ENCODE measurements at places on chromosomes 3 and 15.

GRCh38 chr3:89974903-89975519, 867.6 kb downstream of the EPHA3 start:
- no peak for DNase-seq

DNA sequence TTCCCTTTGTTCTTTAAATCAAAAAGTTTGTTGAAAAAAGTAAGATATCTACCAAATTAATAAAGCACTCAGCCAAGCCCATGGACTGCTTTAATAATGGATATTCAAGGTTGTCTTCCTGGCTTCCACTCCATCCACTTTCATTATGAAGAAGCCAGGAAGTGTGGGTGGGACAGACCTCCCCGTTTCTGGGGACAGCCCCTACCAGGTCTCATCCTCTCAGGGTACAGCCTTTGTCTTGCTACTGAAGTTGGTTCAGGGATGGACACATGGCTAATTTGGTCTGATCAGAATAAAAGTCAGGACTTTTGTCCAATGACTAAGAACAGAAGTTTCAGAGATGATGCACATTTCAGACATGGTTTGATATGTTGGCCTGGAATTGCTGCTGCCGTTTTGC, 32.6 kb downstream of the CCNB2 start:
- DNase-seq = peak; percentile 51

DNA sequence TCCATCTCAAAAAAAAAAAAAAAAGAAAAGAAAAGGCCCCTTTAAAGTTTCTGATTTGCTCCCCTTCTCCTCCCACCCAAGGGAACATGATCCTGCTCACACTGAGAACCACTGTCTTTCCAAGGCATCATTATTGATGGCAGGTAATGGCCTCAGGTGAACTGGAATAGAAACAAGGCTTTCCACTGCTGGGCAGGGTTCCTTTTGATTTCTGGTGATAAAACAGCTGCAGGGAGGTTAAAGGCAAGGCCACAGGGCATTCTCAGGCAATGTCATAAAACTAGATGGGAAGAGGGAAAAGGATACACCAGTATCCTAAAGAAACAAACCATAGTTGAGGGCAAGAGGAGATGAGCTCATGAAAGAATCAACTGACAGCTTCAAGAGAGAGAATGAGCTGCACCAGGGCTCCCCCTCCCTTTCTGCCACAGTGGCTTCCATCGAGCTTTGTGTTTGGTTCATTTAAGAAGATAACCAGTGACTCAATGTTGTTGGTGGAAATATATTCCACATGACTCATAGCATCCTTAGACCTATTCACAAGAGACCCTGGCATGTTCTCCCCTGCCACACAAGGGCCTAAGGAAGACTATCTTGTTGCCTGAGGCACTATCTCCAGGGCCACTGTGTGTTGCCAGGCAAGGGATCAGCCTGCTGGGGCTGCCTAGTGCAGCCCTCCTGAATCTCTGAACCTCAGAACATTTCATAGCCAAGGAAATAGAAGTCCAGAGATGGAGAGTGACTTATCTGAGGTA, 86.4 kb downstream of the WDR76 start:
- DNase-seq = no peak

DNA sequence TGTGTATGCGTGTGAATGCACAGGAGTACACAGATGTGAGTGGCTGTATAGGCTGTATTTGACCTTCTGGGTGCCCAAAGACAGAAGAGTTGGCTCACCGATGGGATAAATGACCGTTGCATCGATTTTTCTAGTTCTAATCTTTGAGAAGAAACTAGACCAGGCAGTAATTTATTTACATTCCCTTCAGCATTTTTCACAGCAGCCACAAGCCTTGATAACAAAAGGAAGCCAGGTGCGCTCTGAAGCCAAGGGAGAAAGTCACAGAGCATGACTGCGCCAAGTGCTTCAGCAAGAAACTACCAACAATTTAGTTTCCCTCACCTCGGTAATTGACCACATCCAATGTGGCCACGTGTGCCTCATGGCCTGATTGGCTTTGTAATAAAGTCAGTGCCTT, 5.9 kb upstream of the FAM3D start:
- no peak for DNase-seq
